Stimulated activated effector memory CD8-positive, alpha-beta T cell treated with anti-CD3 and anti-CD28 coated beads, Interleukin-12 subunit alpha, Interleukin-12 subunit beta, amount 100 ng/mL, for 72 hours (primary cell): ENCODE measurements at places on chromosomes 6 and 20.

- no peak for DNase-seq
Observed at GRCh38 chr6:151022492-151022891, 157.0 kb downstream of the MTHFD1L start.

GRCh38 chr6:128560966-128561365 lies 40.6 kb upstream of the PTPRK start:
- DNase-seq = no peak

DNA sequence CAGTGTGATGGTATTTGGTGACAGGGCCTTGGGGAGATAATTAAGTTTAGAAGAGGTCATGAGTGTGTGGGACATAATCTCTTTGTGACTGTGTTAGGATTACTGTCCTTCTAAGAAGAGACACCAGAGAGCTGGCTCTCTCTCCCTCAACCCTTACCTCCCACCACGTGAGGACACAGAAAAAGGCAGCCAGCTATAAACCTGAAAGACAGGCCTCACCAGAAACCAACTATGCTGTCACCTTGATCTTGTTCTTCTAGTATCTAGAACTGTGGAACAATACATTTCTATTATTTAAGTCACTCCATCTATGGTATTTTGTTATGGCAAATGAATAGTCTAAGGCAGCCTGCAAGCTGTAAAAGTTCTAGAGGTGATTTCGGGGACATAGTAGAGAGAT lies 203.7 kb downstream of the OTOR start:
- DNase-seq = no peak

- DNase-seq = no peak
Observed at GRCh38 chr20:48166082-48166835, 381.0 kb upstream of the SULF2 start.

- DNase-seq = no peak
Observed at GRCh38 chr20:32490942-32491763, 94.0 kb downstream of the NOL4L start.

- DNase-seq = no peak
Observed at GRCh38 chr6:138856654-138857053, 60.8 kb downstream of the ECT2L start.
